ENCODE measurements at places on chromosomes 7 and 10. TPM values are rescaled to one million over a fixed set of nuclear protein-coding genes. Genes with fewer than 3 reads are reported as not detected.
A peak's percentile ranks its signal among the peaks of the same experiment; 100 is the strongest.

DNA sequence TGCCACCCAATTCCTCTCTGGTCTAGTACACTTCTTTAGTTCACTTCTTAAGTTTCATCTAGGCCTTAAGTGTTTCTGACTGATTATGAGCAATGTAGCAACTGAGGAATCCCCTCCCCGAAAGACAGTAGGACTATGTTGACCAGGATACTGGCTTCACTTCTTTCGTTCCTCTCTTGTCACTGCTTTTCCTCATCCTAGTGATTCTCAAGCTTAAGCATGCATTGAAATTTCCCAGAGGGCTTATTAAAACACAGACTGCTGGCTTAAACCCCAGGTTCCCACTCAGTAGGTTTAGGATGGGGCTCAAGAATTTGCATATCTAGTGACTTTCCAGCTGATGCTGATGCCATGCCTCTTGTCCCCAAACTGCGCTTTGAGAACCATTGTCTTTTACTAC is 164.6 kb upstream of the WNT16 start:
- no peaks in the 10 kb centered on the region for H3K36me3 ChIP-seq
- no peaks in the 10 kb centered on the region for H3K27me3 ChIP-seq
- DNase-seq: no peak
- no peak overlapping the region for H3K4me3 ChIP-seq

Gene PNLIPRP3
- not detected for total RNA-seq

- H3K4me1 ChIP-seq: no peaks in the 10 kb centered on the region
- H3K27ac ChIP-seq: peak overlapping the region; percentile 14
- DNase-seq: no peak
- H3K4me3 ChIP-seq: no peak overlapping the region
- H3K27me3 ChIP-seq: no peaks in the 10 kb centered on the region
These were observed 123.6 kb downstream of the CXCL12 start for GRCh38 chr10:44261296-44261695.

GRCh38 chr7:126931581-126931980 is 321.2 kb downstream of the GRM8 start:
- H3K27me3 ChIP-seq: no peaks in the 10 kb centered on the region
- no peak overlapping the region for H3K4me3 ChIP-seq
- no peak overlapping the region for H3K27ac ChIP-seq
- DNase-seq: no peak
- H3K4me1 ChIP-seq: no peaks in the 10 kb centered on the region

GRCh38 chr7:22937946-22938345 is 76.0 kb downstream of the HYCC1 start:
- H3K36me3 ChIP-seq: no peaks in the 10 kb centered on the region
- no peaks in the 10 kb centered on the region for H3K27me3 ChIP-seq
- H3K4me3 ChIP-seq: no peak overlapping the region
- DNase-seq: no peak

GRCh38 chr10:80274396-80275134 is 14.9 kb downstream of the MAT1A start:
- no peaks in the 10 kb centered on the region for H3K4me1 ChIP-seq
- no peak overlapping the region for H3K27ac ChIP-seq
- H3K36me3 ChIP-seq: no peaks in the 10 kb centered on the region
- no peak overlapping the region for H3K4me3 ChIP-seq
- no peak for DNase-seq

DNA sequence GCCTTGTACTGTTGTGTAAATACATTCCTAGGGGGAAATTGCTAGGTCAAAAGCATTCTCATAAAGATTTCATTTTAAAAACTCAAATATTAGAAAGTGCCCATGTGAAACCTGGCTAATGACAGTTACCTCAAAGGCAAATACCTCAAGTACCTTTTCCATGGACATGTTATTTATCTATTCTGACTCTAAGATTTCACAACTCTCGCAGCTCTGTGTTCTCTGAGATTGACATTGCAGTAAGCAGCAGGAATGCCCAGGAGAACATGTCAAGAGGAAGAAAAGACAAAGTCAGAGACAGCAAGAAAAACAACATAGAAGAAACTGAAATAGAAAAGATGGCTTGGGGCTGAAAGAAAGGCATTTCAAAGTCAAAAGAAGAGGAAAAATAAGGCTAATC is 187.4 kb downstream of the CYP26A1 start:
- no peaks in the 10 kb centered on the region for H3K27me3 ChIP-seq
- H3K4me1 ChIP-seq: no peaks in the 10 kb centered on the region
- H3K4me3 ChIP-seq: no peak overlapping the region
- H3K27ac ChIP-seq: no peak overlapping the region
- H3K36me3 ChIP-seq: no peaks in the 10 kb centered on the region
- no peak for DNase-seq

- H3K27ac ChIP-seq: no peak overlapping the region
- H3K4me3 ChIP-seq: no peak overlapping the region
- peaks cover 16% of the 10 kb centered on the region for H3K36me3 ChIP-seq
- H3K4me1 ChIP-seq: no peaks in the 10 kb centered on the region
- no peaks in the 10 kb centered on the region for H3K27me3 ChIP-seq
These were observed 143.5 kb downstream of the PIP4K2A start for GRCh38 chr10:22570733-22571430.

GRCh38 chr7:1535701-1536454 is 5.4 kb downstream of the MAFK start:
- no peaks in the 10 kb centered on the region for H3K4me1 ChIP-seq
- no peak overlapping the region for H3K4me3 ChIP-seq
- H3K27me3 ChIP-seq: no peaks in the 10 kb centered on the region
- DNase-seq: no peak
